Stimulated activated CD8-positive, alpha-beta memory T cell treated with anti-CD3 and anti-CD28 coated beads, Interleukin-4, amount 100 ng/mL, for 1 hour (primary cell): ENCODE measurements at places on chromosomes 7 and 10.

DNA sequence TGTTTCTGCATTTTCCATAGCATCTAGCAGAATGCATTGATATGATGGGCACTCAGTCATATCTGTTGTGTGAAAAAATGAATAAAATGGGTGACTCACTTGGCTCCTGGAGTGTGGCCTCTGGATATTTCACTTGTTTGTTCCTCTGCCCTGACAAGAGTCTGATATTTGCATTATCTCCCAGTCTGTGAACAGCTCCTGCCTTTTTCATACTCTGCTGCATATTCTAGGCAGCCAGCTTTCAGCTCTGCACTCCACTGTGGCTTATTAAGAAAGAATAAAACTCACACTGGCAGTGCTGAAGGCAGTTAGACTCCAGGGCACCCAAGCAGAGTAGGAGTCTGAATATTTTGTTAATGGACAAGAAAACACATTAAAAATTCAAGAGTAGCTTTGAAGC is 623.9 kb downstream of the SORCS1 start:
- no peak for DNase-seq

DNA sequence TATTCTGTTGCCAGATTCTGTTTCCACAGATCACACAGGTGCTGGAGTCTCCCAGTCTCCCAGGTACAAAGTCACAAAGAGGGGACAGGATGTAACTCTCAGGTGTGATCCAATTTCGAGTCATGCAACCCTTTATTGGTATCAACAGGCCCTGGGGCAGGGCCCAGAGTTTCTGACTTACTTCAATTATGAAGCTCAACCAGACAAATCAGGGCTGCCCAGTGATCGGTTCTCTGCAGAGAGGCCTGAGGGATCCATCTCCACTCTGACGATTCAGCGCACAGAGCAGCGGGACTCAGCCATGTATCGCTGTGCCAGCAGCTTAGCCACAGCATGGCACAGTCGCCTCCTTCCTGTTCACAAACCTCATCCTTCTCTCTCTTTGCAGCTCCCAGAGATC is 237.5 kb upstream of the PRSS1 start:
- DNase-seq: no peak

DNA sequence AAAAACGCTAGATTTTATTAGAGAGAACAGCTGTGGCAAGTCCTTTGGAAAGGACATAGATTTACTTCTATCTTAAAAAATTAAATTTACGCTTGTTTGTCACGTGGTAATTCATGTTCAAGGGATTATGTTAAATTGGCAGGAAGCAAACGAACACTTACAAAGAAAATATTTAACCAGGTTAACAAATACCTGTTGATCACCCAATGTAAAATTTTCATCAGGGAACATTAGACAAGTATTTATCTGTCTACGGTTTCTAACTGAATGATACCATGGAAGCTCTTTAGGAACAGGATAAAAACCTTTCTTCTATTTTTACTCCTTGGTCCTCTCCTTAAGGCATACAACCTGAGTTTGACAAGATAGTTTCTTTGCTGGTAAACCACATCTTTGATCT is 122.2 kb downstream of the NOC3L start:
- DNase-seq: no peak

GRCh38 chr10:62437696-62438095 is 63.5 kb downstream of the ZNF365 start:
- DNase-seq: no peak

DNA sequence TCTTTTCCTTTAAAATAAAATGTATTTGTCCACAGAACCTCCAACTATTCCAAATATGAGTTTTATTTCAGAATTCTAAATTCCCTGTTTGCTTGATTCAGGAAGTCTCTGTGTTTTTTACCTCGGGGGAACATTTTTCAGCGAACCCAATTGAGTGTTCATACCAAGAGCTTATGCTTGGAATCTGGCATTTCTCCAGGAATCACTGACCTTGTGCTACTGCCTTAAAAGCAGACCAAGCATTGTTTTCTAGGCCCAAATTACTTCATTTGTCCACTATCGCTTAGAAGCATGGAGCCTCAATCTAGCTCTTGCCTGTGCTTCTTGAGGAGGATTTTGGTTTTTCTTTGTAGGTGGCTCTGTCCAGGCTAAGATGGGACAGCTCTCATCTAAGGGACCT is 59.4 kb downstream of the EBLN1 start:
- DNase-seq: no peak

GRCh38 chr7:135791543-135792362 is 43.1 kb upstream of the FAM180A start:
- DNase-seq: no peak

- DNase-seq: no peak
Observed at GRCh38 chr7:16098585-16099179, 322.7 kb downstream of the CRPPA start.

DNA sequence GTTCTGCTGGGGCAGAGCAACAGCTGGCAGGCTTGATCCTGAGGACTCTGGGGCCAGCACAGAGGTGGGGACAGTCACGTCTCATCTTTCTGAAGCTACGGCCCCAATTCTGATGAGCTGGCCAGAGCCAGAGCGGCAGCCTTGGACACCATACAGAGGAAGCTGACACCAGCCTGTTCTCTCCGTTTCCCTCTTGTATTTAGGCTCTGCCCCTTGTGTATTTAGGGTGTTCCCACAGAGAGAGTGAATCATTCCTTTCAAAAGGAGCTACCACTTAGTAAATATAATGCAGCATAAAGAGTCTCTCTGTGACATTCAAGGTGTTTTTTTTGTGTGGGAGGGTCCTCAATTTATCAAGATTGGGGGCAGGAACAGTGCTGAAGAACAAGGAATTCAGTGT is 109.2 kb downstream of the ZNF248 start:
- DNase-seq: no peak

- DNase-seq: no peak
Observed at GRCh38 chr10:74122060-74122459, 28.6 kb downstream of the AP3M1 start.

DNA sequence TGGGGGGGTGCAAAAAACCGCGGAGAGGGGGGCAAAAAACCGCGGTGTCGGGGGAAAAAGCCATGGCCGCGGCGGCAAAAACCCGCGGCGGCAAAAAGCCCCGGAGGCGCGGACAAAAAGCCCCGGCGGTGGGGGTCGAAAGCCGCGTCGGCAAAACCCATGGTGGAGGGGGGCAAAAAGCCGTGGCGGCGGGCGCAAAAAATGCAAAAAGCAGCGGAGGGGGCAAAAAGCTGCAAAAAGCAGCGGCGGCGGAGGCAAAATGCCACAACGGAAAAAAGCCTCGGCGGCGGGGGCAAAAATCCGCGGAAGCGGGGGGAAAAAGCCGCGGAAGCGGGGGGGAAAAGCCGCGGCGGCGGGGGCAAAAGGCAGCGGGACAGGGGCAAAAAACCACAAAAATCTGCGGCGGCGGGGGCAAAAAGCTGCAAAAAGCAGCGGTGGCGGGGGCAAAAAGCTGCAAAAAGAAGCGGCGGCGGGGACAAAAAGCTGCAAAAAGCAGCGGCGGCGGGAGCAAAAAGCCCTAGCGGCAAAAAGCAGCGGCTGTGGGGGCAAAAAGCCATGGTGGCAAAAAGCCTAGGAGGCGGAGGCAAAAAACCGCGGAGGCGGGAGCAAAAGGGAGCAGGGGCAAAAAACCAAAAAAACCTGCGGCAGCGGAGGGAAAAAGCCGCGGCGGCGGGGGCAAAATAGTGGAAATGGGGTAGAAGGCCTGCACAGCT is 418.9 kb downstream of the ZNF716 start:
- no peak for DNase-seq

GRCh38 chr10:11156480-11156879 is 138.8 kb downstream of the CELF2 start:
- no peak for DNase-seq

DNA sequence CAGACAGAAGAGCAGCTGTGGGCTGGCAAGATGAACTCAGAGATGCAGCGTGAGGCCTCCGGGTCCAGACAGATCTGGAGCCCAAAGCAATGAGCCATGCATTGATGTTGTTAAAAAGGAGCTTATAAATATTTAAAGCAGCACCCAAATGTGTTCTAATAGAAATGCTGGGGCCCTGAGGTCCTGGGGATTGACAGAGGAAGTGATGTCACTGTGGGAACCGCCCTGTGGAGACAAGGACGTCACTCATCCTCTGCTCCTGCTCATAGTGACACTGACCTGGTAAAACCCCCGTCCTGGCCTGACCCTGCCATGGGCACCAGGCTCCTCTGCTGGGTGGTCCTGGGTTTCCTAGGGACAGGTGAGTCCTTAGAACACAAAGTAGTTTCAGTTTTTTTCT is 197.0 kb upstream of the PRSS58 start:
- no peak for DNase-seq

DNA sequence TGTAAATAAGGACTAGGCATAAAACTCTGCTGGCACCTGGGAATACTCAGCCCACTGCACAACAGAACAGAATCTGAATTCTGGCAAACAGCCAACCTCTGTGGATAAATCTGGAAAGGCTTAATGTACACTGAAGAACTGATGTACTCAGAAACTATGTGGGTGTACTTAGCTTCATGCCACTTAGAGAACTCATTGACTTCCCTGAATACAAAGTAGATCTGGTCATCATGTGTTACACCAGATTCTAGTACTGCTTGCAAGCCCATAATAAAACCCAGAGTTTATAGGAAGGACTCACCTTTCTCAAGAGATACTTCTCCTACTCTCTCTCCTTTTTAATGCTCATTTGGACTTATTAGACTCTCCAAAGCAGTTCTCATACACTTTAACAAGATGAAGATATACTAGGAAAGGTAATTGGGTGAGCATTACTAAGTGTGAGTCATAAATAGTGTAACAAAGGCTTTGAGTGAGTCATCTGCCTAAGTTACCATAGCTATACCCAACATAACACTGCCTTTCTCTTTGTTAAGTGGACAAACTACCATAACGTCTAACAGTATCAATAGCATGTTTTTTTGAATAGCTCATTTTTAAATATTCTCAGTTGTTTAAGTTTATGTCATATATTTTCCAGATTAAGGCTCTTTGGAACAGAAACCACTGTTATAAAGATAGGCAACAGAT is 309.1 kb downstream of the MDFIC start:
- DNase-seq: no peak

GRCh38 chr10:43082746-43083145 is 5.9 kb downstream of the RET start:
- DNase-seq: no peak

GRCh38 chr7:150341263-150342120 is at the start of gene RARRES2:
TSS of gene RARRES2 (minus strand) at chr7:150341629. CDS start at chr7:150340609, 1,020 bp downstream.
- no peak for DNase-seq

DNA sequence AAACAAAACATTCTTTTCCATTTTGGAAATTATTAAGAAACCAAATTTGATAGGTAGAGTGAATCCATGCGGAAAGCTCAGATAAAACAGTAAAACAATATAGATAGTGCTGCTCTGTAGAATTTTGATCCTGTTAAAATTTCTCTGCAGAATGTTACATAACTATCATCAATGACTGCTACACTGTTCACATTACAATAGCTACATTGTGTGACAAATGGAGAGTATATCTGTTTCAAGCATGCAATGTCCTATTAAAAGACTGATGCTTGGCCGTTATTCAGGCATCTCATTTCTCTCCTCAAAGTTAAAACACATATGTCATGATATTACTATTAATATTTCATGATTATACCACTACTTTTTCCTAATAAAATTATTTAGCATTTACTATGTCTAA is 14.7 kb upstream of the TMEM106B start:
- DNase-seq: no peak

GRCh38 chr10:90112681-90113080 is 411.3 kb downstream of the KIF20B start:
- DNase-seq: no peak

DNA sequence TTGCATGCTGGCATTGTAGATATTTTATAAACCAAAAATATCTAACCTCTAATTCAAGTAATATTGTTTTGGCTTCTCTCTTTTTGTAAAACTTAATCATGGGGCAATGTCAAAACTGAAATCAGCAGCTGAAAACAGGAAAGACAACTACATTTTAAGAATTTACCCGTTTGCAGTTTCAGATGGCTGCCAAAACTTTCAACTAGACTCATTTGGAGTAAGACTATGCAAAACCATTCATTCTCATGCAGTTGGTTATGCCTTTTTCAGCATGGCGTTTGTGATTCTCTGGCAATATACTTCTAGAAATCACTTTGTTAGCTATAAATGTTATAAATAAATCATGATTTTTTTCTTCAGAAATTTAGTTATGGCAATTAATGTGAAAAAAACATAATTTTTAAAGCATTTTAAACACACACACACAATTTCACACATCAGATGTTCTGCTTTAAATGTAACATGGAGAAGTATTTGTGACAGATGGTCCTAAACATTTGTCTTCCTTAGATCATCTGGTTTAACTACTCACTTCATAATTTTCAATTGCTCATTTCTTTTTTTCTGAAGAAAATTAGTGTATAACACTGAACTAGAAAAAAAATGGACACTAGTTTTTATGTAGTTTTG is 116.4 kb downstream of the ITGB8 start:
- DNase-seq: no peak

- DNase-seq: no peak
Observed at GRCh38 chr7:15489383-15489782, 72.4 kb downstream of the AGMO start.

- DNase-seq: no peak
Observed at GRCh38 chr10:71975087-71975870, 11.1 kb downstream of the CHST3 start.

DNA sequence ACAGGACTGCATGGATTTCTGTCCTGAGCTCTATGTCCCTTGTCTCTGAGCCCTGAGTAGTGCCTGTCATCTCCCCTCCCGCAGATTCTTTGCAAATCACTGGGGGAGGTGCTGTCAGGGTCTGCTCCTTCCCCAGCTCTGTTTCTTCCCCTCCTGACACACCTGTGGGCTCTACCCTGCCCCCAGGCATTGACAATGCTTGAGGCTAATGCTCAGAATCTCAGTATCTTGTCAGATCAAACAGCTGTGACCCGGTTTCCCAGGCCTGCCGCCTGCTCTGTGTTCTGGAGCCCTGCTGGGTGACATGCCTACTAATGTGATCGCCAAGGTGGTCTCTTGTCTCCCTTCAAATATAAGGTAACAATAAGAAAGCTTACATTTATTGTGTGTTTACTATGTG is 209.0 kb downstream of the POU6F2 start:
- DNase-seq: no peak

DNA sequence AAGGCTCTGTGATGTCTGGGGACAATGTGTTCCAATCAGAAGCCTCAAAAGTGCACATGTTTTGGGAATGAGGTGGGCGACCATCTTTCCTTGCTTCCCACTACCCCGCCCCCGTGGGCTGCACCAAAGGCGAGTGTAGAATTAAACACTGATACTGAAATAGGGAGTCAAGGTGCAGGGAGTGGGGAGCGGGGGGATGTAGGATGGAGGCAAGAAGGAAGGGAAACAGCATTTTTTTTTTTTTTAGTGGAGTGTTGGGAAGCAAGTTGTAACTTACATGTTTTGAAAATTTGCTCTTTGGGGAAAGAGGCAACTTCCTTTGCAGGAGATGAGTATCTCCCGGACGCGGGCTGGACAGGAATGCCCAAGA is 484 bp upstream of the DLX5 start:
- DNase-seq: no peak

- DNase-seq: no peak
Observed at GRCh38 chr7:151493083-151493482, 26.6 kb downstream of the RHEB start.

- peak; percentile 16 for DNase-seq
Observed at GRCh38 chr10:63265222-63265617, 132.1 kb downstream of the NRBF2 start.
